ENCODE measurements at places on chromosomes 3 and 15. TPM values are rescaled to one million over a fixed set of nuclear protein-coding genes. Genes with fewer than 3 reads are reported as not detected.
A peak's percentile ranks its signal among the peaks of the same experiment; 100 is the strongest.

The CPLX3 gene
- not detected for polyA plus RNA-seq

- DNase-seq = peak; percentile 40
Measured at GRCh38 chr3:176919836-176920765, 277.2 kb downstream of the TBL1XR1 start.

The SPINK8 gene
- not detected for polyA plus RNA-seq

GRCh38 chr3:193317682-193318300 lies 60.8 kb downstream of the ATP13A5 start:
- peak; percentile 11 for DNase-seq

- DNase-seq = no peak
Measured at GRCh38 chr3:24434651-24435050, 60.0 kb downstream of the THRB start.

The TMC3 gene
- 0.08 TPM for polyA plus RNA-seq

- DNase-seq = no peak
Measured at GRCh38 chr3:76871655-76872054, 168.2 kb upstream of the ROBO2 start.

The PPM1L gene
- 12.6 TPM for polyA plus RNA-seq

DNA sequence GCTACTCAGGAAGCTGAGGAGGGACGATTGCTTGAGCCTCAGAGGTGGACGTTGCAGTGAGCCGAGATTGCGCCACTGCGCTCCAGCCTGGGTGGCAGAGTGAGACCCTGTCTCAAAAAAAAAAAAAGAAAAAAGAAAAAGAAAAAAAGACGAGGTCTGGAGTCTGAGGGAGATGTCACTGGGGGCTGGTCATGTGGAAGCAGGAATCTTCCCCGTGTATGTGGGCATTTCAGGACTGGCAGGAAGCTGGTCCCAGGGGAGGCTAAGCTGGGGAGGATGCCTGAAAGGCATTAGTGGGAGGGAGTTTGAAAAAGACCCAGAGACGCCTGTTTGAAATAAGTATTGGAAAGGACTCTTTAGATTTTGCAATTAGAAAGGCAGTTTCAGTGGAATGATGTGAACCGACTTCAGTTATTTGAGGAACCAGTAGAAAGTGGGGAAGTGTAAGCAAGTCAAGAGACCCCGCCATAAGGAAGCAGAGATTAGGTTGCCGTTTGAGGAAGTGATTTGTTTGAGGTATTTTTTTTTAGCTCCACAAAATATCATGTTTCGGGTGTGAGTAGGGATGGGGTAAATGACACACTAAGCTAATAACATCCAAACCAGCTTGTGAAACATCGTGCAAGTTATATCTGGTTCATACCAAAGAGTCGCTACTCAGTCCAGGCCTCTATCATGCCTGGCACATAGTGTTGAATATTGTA lies 55.5 kb downstream of the ST6GAL1 start:
- no peak for DNase-seq

- no peak for DNase-seq
Measured at GRCh38 chr3:25537516-25537915, 109.5 kb downstream of the RARB start.

The CLSTN2 gene
- 2.5 TPM for polyA plus RNA-seq

The NOX5 gene
- polyA plus RNA-seq = 0.30 TPM

The STAC gene
- 35.4 TPM for polyA plus RNA-seq

GRCh38 chr3:155282385-155283091 lies 10.9 kb downstream of the STRIT1 start:
- DNase-seq = no peak

GRCh38 chr3:24385012-24385615 lies 109.5 kb downstream of the THRB start:
- DNase-seq = peak; percentile 22

GRCh38 chr3:10981961-10982360 lies 10.6 kb upstream of the SLC6A1 start:
- no peak for DNase-seq

- DNase-seq = no peak
Measured at GRCh38 chr15:94443186-94443585, 211.8 kb downstream of the MCTP2 start.

The BCL2A1 gene
- polyA plus RNA-seq = 0.34 TPM

The FRMD5 gene
- polyA plus RNA-seq = 0.44 TPM

The SLC35G2 gene
- polyA plus RNA-seq = 1.7 TPM

The POMGNT2 gene
- polyA plus RNA-seq = 22.9 TPM

DNA sequence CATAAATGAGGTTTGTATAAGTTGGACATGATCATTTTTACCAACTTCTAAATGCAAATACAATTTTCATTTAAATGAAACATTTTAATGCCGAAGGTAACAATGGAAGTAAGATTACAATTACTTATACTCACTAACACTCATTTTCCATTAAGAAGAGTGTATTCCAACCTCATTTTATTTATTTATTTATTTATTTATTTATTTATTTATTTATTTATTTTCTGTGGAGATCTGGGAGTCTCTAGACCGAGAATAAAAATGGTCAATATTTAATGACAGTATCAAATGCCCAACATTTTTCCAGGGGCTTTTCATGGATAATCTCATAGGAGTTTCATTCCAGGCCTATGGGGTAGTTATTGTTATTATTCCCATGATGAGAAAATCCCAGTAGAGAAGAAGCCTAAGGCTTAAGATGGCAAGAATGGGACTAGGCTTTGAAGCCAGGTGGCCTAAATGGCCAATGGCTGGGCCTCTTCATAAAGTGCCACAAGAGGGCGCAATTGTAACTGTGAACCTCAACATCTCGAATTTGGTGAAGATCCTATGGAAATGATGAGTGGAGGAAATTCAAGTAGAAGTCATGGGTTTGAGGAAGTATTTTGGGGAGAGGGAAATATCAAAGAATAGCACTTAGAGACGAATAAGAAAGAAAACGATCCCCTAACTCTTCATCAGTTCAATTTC lies 21.3 kb downstream of the VGLL3 start:
- DNase-seq = no peak

GRCh38 chr15:96657096-96657495 lies 326.6 kb downstream of the NR2F2 start:
- no peak for DNase-seq

DNA sequence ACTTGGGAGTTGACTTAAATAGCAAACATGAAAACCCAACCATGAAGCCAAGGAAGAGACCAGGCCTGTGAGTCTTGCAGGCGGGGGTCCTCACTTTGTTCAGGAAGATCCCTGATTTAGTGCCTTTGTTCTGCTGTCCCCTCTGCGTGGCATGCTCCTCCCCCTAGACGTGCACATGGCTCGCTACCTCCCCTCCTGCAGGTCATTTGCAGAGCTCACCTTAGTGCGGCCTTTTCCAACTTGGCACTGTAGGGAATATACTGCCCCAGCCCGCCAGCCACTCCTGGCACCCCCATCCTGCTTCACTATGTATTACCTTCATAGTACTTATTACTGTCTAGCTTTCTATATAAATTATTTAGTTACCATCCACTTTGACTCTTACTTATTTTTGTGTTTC lies 18.3 kb downstream of the GXYLT2 start:
- no peak for DNase-seq

The TMCO5A gene
- not detected for polyA plus RNA-seq

The GCHFR gene
- polyA plus RNA-seq = 4.7 TPM

GRCh38 chr3:116179091-116179490 lies 266.2 kb downstream of the LSAMP start:
- no peak for DNase-seq

GRCh38 chr3:127193341-127193740 lies 410 bp downstream of the PRR23E start:
- no peak for DNase-seq

The STARD5 gene
- 2.8 TPM for polyA plus RNA-seq

- DNase-seq = no peak
Measured at GRCh38 chr3:45592405-45592804, 2.1 kb upstream of the LIMD1 start.

The SLC22A13 gene
- polyA plus RNA-seq = 0.18 TPM

DNA sequence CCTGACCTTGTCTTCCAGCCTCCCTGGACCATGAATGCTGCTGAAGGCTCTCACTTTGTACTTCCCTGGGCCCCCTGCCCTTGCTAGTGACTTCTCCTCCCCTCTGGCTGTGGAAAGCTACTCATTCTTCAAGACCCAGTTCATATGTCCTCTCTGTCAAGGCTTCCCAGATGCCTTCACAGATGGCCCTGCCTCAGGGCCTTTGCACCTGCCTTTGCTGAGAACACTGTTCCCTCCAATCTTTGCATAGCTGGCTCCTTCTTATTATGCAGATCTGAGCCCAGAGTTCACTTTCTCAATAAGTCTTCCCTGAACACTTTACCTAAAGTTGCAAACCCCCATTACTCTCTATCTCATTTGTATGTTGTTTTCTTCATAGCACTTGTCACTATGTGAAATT lies 97.1 kb upstream of the CTDSPL start:
- no peak for DNase-seq

DNA sequence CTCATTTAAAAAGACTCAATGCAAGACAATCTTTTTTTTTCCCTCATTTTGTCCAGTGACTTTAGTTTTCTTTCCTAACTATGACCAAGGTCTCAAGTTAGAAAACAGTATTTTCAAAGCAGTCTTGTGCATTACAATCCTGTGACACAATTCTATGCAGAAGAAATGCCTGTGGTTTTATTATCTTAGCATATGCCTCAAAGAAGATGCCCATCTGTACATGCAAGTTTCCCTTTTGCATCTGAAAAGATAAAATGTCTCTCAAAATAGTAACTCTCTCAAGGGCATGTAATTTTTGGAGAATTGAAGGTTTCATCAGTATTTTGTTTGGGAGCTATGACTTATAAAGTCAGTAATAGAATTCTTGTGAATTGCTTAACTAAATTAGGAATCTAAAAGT lies 292.0 kb upstream of the SUCLG2 start:
- no peak for DNase-seq

- DNase-seq = no peak
Measured at GRCh38 chr15:37002041-37002672, 98.2 kb downstream of the MEIS2 start.

DNA sequence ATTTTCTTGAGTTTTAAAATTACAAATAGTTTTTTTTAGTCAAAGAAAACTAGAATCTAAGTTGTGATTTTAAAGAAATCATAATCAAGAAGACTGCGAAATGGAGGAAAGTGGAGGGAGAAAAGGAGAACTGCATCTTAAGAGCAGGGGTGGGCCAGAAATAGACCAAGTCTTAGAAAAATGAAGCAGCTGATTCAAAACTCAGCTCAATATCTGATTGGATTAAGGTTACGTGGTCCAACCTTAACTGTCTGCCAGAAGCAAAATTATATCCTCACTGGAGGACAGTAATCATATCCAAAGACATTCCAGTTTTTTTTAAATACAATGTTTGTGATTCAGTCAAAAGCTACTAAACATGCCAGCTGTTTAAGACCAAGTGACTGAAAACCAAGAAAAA lies 41.4 kb downstream of the CHSY1 start:
- no peak for DNase-seq

GRCh38 chr3:9149566-9149965 lies 99.9 kb downstream of the SRGAP3 start:
- no peak for DNase-seq

The APBA2 gene
- polyA plus RNA-seq = 4.4 TPM

DNA sequence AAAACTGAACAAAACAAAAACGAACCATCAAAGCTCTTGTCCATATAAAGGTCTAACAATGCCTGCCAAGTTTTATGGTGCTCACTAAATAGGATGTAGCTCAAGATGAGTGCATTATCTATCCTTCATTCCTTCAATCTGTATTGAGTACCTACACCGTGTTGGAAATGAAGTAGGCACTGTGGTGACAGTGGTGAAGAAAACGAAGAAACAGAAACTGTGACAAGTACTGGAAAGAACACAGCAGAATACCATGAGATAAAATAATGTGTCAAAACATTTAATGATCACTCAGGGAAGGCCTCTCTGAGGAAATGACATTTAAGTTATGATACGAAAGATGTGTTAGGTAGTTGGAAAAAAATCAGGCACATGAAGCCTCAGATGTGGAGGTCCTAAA lies 36.2 kb downstream of the CBLB start:
- DNase-seq = no peak

The DHX36 gene
- 47.3 TPM for polyA plus RNA-seq

The CSPG4 gene
- 125 TPM for polyA plus RNA-seq

DNA sequence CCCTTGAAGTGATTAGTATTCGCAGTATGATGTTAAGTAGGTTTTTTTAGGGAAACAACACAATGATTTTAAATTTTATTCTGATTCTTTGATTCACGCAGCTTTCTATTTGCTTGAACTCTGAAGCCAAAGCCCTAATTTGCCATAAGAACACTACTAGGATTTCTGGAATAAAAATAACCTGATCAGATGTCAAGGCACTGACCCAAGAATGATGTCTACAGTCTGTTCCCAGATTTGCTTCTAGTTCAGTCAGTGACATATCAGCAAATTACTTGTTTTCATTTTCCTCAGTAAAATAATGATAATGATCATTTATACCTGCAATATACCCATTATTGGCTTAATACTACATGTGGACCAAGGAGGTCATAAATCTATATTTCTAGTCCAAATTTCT lies 179.5 kb upstream of the EIF1B start:
- no peak for DNase-seq

GRCh38 chr3:151905647-151906046 lies 32.2 kb downstream of the SUCNR1 start:
- no peak for DNase-seq

The HGD gene
- polyA plus RNA-seq = 0.37 TPM

GRCh38 chr15:62637574-62637897 lies 405.0 kb upstream of the TPM1 start:
- no peak for DNase-seq

DNA sequence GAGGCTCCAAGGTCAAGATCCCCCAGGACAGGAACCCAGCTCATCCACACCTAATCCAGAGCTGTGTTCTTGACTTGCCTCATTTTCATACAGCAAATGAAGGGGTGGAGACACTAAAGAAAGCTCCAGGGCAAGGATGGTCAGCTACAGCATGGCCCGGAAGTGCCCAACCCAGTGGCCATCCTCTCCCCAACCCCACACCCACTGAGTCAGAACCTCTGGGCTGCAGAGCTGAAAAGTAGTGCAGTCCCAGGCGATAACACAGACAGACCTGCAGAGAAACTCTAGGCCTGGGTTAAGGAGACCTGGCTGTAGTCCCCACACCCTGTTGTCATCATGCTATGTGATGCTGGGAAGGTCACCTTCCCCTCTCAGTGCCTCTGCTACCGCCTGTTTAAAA lies 85.3 kb downstream of the SEMA5B start:
- no peak for DNase-seq

DNA sequence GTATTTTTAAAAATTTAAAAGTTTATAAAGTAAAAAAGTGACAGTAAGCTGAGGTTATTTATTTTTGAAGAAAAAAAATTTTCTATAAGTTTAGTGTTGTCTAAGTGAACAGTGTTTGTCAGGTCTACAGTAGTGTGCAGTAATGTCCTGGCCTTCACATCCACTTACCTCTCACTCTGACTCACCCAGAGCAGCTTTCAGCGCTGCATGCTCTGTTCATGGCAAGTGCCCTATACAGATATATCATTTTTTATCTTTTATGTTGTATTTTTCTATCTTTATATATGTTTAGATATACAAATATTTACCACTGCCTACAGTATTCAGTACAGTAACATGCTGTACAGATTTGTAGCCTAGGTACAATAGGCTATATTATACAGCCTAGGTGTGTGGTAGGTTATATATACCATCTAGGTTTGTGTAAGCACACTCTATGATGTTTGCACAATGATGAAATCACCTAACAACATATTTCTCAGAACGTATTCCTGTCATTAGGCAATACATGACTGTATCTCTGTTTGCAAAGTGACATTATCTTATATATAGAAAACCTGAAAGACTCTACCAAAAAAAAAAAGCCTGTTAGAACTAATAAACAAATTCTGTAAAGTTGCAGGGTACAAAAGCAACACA lies 75.9 kb upstream of the TMC3 start:
- DNase-seq = no peak

Data from hindlimb muscle (tissue), 1 donor.